CD8-positive, alpha-beta memory T cell (primary cell): ENCODE measurements at places on chromosomes 1 and 21. TPM values are rescaled to one million over a fixed set of nuclear protein-coding genes. Genes with fewer than 3 reads are reported as not detected.

DNA sequence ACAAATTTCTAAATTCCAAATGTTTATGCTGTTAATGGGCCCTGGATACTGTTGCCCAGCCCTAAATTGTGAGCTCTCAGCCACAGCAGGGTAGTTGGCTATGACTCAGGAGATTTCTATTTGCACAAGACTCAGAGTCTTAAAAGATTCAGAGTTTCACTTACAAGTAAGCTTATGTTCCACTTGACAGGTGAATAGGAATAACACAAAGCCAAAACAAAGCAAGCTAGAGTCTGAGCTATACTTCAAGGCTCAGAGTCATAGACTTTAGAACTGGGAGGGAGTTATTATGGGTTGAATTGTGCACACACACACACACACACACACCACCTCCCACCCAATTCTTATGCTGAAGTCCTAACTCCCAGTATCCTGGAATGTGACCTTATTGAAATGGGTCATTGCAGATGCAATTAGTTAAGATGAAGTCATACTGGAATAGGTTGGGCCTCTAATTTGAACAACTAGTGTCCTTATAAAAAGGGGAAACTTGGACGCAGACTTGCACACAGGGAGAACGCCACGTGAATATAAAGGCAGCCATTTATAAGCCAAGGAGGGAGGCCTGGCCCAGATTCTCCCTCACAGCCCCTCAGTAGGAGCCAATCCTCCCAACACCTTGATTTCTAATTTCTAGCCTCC is 30.2 kb downstream of the PRDX6 start:
- no peak for DNase-seq

- no peak for DNase-seq
Measured at GRCh38 chr1:175033953-175034352, 10.7 kb upstream of the MRPS14 start.

DNA sequence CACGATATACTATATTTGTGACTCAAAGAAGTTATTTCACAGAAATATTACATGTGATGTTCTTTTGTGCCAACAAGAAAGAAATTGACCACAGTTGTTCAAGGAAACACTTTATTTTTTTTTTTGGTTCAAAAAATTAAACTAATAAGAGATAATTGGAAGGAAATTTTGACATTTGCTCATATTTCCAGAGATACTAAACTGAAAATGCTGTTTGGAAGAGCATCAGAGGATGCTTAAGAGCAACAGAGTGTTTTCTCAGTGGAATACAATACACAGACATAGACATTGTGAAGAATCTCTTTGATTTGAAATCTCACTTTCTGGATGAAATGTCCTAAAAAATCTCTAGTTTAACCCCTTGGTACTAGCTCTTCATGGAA is 760.4 kb upstream of the CXADR start:
- no peak for DNase-seq

GRCh38 chr1:184471686-184472085 is 84.9 kb downstream of the C1orf21 start:
- DNase-seq: no peak

GRCh38 chr1:68270951-68271350 is 38.6 kb upstream of the WLS start:
- DNase-seq: no peak

Gene KCNH1
- not detected for total RNA-seq

Gene TTC39A
- not detected for total RNA-seq

Gene SPRR2G
- not detected for total RNA-seq

Gene KLHDC9
- 0.42 TPM for total RNA-seq
